Motor neuron (in vitro differentiated cells): ENCODE measurements at places on chromosomes 3 and 15. TPM values are rescaled to one million over a fixed set of nuclear protein-coding genes. Genes with fewer than 3 reads are reported as not detected.

Gene C3orf20
- total RNA-seq = 0.43 and 0.44 TPM in 2 replicates

Gene IGF2BP2
- 53.9 and 56.0 TPM in 2 replicates for total RNA-seq

Gene CX3CR1
- 0.15 TPM in 1 of 2 replicates, not detected in the other for total RNA-seq

Gene PODXL2
- 113 and 116 TPM in 2 replicates for total RNA-seq

Gene SAXO2
- total RNA-seq = 13.6 and 13.8 TPM in 2 replicates

Gene UCN2
- 0.19 and 0.29 TPM in 2 replicates for total RNA-seq

Gene EXD1
- total RNA-seq = 0.16 and 0.44 TPM in 2 replicates

Gene GOLGA8J
- 0.11 and 0.25 TPM in 2 replicates for total RNA-seq

DNA sequence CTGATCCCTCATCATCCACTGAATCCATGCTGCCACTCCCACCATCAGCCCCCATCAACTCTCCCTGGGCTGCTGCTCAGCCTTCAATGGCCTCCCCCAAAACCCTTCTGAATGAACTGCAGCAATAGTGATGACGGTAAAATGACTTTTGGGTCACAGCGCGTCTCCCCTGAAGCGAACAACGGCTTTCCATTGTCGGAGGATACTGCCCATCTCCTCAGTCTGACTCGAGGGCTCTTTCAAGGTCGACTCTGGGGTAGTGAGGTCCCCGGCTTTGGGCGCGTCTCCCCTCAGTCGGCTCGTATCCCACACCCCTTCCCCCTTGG is 57.2 kb upstream of the ZBTB38 start:
- no peak for ATAC-seq

DNA sequence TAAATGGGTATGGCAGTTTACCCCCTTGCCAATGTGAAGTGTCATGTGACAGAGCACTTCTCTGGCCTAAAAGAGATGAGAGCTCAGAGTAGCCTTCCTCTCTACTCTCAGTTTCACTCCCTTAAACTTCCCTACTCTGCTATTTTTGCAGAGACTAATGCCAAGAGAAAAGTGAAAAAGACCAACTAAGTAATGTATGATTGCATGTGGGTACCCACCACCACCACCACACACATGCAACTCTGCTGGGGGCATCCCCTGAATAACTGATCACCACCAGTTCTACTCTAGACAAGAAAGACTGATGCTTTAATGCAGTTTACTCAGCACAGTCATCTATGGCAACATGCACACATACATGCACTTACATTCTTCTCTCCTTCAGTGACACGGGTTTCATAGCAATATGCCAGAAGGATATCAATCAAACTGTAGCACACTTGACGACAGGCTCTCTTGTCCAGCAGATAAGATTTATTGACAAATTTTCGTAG is 31.3 kb downstream of the SHQ1 start:
- peak; percentile 81 for ATAC-seq

DNA sequence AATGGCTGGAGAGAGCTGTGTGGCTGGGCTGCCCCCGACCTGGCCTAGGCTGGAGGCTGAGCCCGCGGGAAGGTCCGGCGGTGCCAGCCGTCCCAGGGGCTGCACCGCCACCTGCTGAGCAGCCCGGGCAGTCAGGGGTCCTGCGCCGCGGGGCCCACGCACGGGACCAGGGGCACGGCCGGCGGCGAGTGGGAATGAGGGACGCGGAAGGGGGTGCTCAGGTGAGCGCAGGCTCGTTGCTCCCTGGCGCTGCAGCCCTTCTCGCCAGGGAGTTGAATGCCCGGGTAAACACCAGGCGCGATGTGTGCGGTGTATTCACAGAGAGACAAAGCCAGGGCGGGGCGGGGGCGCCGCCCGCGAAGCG is 666 bp upstream of the SEMA3F start:
- ATAC-seq = peak; percentile 54

- ATAC-seq = no peak
Observed at GRCh38 chr3:9779721-9780457, 10.1 kb upstream of the CAMK1 start.

- no peak for ATAC-seq
Observed at GRCh38 chr3:155712008-155712407, 32.9 kb downstream of the PLCH1 start.

- peak; percentile 78 for ATAC-seq
Observed at GRCh38 chr3:27559835-27560234, 75.7 kb upstream of the SLC4A7 start.

DNA sequence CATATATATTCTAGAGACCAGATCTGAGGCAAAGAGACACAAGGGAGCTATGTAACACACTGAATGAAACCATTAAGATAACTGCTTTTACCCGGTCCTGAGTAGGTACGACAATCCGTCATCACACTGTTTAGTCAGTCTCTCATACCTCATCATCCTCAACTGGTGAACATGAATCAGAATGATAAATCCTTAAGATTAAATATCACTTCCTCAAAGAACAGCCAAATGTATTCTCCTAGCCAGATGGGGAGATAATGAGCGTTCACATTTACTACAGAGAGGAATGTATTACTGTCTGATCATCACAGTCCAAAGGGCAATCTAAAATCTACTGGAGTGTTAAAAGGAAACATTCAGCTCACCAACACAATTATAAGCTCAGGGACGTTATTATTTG is 319.4 kb upstream of the STAC start:
- ATAC-seq = no peak

DNA sequence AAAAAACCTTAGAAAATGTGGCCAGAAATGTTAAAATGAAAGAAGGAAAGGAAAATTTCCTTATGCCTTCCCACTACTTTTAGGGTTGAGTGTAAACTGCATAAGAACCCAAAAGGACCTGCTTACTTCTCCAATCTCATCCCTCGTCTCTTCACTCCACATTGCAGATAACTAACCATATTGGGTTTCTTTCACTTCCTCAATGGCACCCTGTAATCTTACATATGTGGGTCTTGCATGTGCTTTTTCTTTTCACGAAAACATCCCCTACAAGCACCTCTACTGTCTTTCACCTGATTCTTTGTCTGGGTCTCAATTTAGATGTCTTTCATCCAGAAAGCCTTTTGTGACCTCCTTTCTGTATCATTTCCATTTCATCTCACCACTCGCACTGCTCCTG is 23.1 kb downstream of the EOMES start:
- no peak for ATAC-seq

DNA sequence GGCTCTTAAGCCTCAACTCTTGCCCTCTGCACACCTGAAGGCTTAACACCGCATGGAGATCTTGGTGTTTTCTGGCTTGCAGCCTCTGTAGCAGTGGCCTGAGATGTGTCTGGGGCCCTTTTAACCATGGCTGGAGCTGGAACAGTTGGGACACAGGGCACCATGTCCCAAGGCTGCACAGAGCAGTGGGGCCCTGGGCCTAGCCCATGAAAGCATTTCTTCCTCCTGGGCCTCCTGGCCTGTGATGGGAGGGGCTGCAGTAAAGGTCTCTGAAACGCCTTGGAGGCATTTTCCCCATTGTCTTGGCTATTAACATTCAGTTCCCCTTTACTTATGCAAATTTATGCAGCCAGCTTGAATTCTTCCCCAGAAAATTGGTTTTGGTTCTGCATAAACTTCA is 735.5 kb upstream of the ALCAM start:
- ATAC-seq = no peak

DNA sequence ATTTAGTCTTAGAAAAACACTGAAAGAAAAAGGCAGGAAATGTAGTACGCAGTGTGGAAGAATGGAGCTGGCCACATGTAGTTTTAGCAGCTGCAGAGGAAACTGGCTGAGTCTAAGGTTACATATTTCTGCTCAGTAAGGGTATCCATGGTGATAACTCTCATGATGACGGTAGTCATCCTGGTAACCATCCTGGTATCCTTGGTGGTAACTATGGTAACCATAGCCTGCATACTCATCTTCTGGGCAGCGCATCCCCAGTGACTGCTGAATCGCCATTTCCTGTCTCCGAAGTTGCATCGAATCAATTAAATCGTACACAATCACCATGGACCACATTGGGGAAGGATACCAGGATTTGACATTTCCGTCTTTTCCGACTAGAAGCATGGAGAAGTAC is 35.7 kb downstream of the CCDC80 start:
- ATAC-seq = peak; percentile 95

DNA sequence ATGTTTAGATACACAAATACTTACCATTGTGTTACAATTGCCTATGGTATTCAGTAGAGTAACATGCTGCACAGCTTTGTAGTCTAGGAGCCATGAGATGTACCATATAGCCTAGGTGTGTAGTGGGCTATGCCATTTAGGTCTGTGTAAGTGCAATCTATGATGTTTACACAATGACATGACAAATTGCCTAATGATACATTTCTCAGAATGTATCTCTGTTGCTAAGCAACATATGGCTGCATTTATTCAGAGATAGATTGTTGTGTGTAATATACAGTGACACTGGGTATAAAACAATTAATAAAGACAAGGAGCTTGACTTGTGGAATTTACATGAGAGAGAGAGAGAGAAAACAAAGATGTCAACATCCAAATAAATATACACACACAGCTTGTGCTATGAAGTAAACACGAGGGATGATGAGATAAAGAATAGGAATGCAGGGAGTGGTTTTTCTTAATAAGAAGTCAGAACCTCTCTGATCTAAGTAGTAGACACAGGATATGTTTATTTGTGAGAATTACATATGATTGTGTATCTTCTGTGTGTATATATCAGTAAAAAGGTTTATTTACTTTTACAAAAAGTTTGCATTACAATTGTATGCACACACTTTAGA is 110.0 kb downstream of the KCNAB1 start:
- peak; percentile 75 for ATAC-seq

DNA sequence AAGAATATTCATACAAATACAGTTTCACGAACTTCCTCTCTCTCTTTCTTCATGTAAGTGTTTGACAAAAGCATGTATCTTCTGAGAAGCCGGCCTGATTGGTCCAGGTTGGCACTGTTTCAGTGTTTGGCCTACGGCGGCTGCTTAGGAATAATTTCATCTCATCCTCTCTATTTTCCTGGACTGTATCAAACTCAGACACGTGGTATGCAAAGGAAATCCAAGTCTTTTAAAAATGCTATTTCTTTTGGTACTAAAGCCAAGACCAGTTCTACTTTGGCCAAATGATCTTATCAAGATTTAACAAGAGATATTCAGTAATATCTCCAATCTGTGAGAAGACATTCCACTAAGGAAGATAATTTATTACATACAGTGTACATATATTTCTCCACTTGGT is 152.8 kb downstream of the TIGIT start:
- no peak for ATAC-seq

DNA sequence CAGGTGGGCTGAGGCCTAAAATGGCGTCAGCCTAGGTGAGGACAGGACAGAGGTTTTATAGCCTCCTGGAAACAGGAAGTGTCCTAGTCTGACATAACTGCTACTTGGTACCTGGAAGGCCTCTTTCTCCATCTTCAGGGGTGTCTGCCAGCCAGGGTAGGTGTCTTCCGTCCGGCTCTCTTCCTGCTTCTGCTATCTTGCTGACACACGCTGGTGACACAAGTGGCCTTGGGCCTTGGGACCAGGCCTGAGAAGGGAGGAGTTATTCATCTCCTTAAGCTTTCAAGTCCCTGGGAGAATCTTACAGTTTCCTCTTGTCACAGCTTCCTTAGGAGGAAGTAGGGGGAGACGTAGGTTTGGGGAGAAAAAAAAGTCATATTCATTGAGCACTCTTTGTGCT is 551.3 kb downstream of the AGBL1 start:
- ATAC-seq = no peak

- peak; percentile 75 for ATAC-seq
Observed at GRCh38 chr15:90071220-90071807, 31.0 kb downstream of the IDH2 start.
